ENCODE measurements at places on chromosomes 11 and 22.

DNA sequence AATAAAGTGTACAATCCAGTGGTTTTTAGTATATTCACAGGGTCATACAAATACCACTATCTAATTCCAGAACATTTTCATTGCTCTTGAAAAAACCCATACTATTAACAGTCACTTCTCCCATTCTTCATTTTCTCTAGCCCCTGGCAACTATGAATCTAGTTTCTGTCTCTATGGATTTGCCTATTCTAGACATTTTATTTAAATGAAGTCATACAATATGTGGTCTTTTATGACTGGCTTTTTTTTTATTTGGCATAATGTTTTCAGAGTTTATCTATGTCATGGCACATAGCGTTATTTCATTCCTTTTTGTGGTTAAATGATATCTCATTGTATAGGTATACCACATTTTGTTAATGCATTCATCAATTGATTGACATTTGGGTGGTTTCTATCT is 59.4 kb downstream of the KDM2A start:
- no peak for DNase-seq

- DNase-seq: no peak
Measured at GRCh38 chr11:99818991-99819390, 798.2 kb downstream of the CNTN5 start.

- no peak for DNase-seq
Measured at GRCh38 chr11:107732689-107733051, 20.8 kb upstream of the SLN start.

- DNase-seq: no peak
Measured at GRCh38 chr11:11346303-11346702, 6.7 kb downstream of the CSNK2A3 start.

GRCh38 chr11:37843603-37844002 is 1245.6 kb upstream of the RAG2 start:
- no peak for DNase-seq

DNA sequence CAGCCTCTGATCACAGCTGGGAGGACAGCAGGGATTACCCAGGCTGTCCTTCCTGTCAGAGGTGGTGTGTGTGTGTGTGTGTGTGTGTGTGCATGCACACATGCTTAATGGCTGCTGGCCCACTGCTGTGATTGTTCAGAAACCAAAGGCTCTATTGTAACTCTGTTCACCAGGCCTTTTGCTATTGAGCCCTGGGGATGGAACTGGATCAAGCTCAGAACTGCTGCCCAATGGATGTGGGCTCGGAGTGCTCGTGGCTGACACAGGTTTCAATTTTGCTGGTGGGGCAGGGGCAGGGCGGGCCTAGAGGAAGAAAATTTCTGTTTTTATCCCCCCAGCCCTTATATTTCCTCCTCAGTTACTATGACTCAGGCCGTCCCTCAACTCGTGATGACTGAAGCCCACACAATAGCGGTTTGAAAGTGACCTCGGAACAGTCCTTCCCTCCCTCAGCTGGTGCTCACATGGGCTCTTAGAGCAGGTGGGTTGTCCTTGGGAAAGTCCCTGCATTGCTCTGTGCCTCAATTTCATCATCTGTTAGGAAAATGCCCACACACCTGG is 359.3 kb downstream of the TENM4 start:
- no peak for DNase-seq

DNA sequence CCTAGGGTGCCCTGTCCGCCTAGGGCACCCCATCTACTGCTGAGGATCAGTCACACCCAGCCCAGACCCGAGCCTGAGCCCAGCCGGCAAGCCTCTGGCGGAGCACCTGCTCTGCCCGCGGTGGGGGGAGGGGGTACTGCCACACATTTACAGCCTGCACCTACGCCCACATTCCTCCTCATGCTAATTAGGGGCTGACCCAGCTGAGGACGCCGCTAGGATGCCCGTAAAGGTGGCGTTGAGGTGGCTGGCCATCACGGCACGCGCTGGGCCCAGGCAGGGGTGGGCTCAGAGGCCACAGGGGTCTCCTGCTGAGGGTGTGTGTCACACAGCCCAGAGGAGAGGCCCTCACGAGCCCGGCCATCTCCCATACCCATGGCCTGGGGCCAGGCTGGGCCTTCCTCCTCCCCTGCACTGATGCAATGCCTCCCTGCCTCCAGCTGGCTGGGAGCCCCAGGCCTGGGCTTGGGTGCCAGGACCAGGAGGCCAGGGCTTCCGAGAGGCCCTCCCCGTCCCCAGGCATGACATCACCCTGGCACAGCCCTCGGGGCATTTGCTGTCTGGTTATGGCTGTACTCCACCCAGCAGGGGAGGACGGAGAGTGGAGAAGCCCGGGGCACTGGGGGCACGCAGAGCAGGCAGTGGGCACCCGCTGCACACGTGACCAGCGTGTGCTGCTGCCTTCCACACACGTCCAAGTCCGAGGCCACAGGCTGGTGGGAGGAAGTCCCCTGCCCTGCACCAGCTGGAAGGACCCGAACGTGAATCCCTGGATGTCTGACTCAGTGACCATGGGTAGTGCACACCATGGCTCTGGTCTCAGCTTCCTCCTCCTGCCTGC is 12.7 kb downstream of the DUSP8 start:
- peak; percentile 96 for DNase-seq

- no peak for DNase-seq
Measured at GRCh38 chr22:30714062-30714461, 19.4 kb downstream of the OSBP2 start.

Measured in cerebellum (tissue), 4 donors.